CD8-positive, alpha-beta T cell (primary cell): ENCODE measurements at places on chromosomes 3 and 15.
A peak's percentile ranks its signal among the peaks of the same experiment; 100 is the strongest.

- DNase-seq = no peak
Observed at GRCh38 chr3:168288511-168289401, 193.0 kb upstream of the GOLIM4 start.

DNA sequence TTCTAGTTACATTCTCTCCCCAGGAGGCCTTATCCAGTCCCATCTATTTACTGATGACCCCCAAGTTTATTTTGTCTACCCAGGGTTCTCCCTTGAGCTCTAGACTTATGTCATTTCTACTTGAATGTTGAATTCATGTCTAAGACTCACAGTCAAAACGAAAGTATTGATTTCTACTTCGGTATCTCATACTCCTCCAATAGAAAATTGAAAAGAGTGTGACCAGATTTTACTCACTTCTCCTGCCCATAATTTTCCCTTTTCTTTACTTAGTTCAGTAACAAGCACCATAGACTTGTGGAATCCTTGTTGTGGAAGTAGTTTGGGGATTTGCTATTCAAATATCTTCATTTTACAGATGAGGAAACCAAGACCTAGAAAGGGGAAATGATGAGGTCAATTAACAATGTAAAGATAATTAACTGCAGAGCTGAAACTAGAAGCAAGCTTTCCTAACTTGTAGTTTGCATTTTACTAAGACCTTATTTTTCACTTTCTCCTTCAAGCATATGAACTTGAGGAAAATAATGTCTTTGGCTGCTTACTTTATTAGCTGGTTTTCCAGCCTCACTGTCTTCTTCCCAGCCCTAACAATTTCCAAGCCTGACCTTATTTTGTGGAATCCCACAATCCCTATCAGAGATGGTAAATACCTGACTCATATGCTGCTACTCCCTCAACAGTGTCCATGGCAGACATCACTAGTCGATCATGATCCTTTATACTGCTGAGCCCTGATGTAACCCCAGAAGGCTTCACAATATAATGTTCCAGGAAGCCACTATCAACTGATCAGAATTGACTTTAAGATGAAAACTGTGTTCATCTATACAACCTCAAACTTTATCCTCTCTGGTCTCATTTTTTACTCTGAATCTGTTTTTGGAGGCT, 123.9 kb upstream of the AGBL1 start:
- DNase-seq = no peak

DNA sequence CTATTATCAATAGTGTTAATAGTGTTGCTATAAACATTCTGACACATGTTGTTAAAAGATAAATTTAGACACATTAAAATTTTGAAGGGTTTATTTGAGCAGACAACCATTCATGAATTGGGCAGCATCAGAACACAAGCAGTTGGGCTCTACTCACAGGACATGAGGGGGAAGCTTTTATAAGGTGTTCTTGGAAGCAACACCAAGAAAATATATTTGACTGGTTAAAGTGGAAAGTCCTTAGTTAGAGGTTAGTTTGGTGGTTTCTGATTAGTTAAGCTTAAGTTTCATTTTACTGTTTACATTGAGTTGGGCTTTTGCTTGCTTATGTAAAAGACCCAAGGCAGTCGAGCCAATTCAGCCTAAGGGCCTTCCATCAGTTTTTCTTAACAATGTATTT, 220.7 kb downstream of the CD47 start:
- DNase-seq = no peak

- no peak for DNase-seq
Observed at GRCh38 chr15:57436166-57436565, 59.9 kb downstream of the CGNL1 start.

DNA sequence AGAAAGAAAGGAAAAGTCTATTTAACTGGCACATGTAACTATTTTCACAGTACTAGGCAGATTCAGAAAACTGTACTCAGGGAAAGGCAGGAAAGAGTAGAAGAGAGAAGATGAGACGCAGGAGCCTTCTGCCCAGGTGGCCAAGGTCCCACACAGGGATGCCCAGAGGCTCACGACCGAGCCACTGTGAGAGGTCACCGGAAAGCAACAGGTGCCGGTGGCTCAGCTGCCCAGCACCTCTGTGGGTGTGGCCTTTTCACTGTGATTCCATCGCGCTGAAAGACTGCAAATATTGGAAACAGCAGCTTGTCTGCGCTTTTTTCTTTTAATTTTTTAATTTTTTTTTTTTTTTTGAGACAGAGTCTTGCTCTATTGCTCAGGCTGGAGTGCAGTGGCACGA, 226.8 kb downstream of the OCA2 start:
- no peak for DNase-seq

- DNase-seq = no peak
Observed at GRCh38 chr3:188841906-188842305, 329.9 kb upstream of the TPRG1 start.

DNA sequence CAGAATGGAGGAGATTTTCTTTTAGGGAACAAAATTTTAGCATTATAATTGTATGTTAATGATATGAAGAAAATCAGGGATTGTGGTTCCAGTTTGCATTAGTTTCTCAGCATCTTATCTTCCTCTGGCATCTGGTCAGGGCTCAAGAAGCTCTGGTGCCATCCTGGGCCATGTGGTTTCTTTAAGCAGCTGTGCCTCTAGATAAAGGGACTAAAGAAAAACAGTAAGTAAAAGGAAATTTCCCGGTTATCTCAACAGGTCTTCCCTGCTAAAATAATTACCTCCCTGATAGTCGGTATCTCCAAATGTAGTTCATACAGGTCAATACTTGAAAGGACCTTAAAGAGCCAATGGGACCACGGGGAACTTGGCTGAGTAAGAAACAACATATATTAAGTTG, 375.1 kb upstream of the RBMS3 start:
- no peak for DNase-seq

GRCh38 chr3:172125963-172126457, 86.6 kb downstream of the FNDC3B start:
- DNase-seq = no peak

DNA sequence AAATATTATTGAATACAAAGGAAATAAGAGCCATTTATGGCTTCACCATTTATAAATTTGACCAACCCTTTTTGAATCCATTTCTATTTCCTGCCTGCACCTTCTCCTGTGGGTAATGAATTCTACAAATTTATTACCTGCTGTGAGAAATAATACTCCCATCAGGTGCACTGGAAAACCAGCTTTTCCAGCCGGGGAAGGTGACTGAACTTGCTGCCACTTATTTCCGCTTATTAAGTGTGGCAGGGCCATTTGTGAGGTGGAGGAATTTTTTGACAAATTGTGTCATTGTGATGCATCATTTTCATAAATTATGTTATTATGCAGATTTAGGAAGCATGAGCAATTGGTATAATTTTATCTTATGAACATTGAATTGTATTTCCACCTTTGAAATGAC, 151.1 kb downstream of the SQOR start:
- no peak for DNase-seq

DNA sequence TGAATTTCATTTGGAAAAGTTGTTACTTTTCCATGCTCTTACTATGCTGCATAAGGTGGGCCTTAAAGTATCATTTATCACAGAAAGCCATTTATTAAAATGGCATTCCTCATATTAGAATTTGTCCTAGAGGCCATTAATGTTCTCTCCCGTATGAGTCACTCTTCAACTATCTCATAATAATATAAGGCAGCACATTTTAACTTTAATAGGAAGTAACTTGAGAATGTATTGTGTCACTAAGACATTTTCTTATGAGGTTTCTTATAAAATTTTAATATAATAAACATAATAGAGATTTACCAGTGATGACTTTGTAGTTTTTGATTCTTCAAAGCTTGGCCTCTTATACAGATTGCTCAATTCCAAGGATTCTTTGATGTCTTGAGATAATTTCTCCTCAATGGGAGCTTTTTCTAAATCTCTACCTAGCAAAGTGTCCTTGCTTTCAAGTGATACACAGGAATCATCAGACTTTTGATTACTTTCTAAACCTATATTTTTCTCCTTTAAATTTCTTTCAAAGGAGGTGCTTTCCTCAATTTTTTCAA, 74.7 kb downstream of the ZBBX start:
- no peak for DNase-seq

- no peak for DNase-seq
Observed at GRCh38 chr3:153171918-153172317, 9.9 kb downstream of the RAP2B start.

DNA sequence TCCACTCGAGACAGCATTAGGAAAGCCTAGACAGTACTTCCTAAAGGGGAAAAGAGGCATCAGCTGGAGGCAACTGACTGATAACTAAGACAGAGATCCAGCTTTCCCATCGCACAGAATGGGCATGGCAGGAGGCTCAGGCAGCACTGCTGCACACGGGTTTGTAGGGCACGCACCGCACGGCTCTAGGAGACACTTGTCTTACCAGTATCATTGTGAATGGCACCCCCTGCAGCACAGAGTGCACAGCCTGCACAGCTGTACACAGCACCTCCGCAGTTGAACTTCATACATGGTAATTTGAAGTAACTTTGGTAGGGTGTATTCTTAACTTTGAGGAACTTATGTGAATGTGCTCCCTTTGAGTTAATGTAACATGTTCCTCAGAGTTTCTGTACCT, 281.6 kb downstream of the PLCL2 start:
- no peak for DNase-seq

DNA sequence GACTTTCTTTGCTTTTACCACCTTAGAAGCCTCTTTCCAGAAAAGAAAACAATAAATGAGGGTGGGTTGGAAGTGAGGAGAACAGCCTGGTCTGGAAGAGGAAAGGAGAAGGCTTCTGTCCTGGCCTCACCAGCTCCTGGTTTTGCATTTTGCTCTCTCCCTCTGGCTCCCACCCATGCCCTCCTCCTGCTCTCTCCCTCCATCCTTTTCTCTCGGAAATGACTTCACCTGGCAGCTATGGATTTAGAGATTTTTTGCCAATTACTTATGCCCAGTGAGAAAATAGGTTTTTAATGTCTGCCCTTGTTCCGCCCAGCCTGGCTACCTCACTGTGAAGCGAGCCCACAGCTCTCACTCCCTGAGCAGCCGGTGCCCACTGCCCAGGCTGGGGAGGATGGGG, 77.9 kb upstream of the NTRK3 start:
- DNase-seq = no peak

DNA sequence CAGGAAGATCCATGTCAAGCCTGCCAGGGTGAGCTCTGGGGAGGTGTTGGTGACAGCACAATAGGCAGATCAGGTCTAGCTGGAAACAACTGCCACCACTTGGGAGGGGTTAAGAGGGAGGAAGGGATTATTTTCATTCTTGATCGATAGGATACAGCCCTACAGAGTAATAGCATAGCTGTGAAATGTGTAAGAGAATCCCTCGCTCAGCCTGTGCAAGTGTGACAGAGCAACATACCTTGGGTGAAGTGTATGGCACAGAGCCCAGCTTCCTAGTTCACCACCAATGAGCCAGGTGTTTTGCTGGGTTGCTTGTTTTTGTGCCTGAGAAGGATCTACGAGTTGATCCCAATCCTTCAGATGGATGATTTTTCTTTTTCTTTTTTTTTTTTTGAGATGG, 9.2 kb upstream of the DCUN1D1 start:
- no peak for DNase-seq

- DNase-seq = no peak
Observed at GRCh38 chr15:83571820-83572707, 81.9 kb upstream of the ADAMTSL3 start.

- no peak for DNase-seq
Observed at GRCh38 chr3:190586631-190587011, 72.7 kb downstream of the IL1RAP start.

DNA sequence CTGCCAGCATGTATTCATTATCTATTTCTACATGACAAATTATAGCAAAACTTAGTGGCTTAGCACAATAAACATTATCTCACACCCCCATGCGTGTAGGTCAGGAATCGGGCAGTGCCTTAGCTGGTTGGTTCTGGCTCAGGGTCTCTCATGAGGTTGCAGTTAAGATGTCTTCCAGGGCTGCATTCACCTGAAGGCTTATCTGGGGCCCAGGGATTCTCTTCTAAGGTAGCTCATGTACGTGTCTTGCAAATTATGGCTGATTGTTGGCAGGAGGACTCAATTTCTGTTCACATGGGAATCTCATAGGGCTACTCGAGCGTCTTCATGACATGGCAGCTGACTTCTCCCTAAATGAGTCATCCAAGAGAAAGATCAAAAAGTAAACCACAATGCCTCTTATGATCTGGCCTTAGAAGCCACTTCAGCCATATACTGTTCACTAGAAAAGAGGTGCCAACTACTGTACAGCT, 42.9 kb upstream of the TSC22D2 start:
- no peak for DNase-seq

- no peak for DNase-seq
Observed at GRCh38 chr3:2872884-2873283, 237.3 kb downstream of the IL5RA start.

DNA sequence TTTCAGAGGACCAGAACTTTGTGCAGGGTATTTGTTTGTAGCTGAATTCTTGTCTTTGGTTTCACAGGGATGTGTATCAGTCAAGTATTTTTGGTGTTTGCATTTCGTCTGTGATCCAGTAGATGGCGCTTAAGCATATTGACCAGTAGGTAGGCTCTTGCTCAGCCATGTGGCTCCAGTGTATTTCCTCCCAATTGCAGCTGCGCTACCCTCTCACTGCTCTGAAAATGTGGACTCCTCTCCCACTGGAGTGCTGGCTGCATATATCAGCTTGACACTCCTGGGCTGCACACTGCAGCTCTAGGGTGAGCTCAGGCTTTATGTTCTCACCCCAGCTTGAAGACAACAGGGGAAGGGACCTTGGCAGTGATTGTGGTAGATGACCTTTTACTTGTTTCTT, 1264.3 kb upstream of the ALCAM start:
- no peak for DNase-seq

DNA sequence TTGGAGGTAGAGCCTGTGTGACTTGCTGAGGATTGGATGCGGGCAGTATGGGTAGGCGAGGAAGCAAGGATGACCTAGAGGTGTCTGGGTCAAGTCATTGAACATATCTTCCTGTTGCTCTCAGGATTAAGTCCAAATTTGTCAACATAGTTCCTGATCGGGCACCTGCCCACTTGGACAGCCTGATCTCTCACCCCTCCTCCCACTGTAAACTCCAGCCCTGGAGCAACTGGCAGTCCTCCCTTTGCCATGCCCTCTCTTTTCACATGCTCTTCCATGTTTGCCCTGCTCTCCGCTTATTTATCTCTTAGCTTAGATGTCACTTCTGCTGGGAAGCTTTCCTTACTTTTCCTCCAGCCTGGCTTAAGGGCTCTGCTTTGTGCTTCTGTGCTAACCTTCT, 47.6 kb upstream of the PPP4R2 start:
- DNase-seq = no peak

DNA sequence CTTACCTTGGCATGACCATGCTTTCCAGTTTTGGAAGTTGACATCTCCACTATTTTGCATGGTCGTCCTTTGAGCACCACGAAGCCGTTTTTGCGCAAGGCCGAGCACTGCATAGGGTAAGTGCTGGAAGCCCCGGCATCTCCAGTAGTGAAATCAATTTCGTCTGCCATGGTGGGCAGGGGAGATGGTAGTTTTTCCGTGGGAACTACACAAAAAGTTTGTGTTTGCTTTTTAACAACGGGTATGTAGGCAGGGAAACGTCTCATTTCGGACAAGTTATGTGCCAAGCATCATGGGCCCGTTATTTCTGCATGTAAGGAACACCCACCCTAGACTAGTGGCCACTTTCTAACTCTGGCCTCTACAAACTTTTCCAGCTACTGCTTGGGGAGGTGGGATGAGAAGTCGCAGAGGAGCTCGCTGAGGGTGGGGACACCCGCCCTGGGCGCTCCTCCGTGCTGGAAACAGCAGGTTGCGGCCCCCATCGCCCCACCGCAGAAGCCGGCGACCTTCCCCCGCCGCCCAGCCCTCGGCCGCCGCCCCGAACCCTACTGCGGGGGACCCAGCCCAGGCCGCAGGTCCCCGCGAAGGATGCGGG, 701 bp downstream of the EIF5A2 start:
- DNase-seq = peak; percentile 15

GRCh38 chr3:182018361-182018760, 306.6 kb downstream of the SOX2 start:
- no peak for DNase-seq

- peak; percentile 1 for DNase-seq
Observed at GRCh38 chr15:35545316-35545823, 595 bp downstream of the DPH6 start.
